ENCODE measurements at places on chromosomes 11 and 22.

GRCh38 chr11:19994672-19995071 lies 165.6 kb downstream of the DBX1 start:
- no peak for DNase-seq

- no peak for DNase-seq
These were observed 25.4 kb downstream of the PATL1 start for GRCh38 chr11:59643390-59643789.

DNA sequence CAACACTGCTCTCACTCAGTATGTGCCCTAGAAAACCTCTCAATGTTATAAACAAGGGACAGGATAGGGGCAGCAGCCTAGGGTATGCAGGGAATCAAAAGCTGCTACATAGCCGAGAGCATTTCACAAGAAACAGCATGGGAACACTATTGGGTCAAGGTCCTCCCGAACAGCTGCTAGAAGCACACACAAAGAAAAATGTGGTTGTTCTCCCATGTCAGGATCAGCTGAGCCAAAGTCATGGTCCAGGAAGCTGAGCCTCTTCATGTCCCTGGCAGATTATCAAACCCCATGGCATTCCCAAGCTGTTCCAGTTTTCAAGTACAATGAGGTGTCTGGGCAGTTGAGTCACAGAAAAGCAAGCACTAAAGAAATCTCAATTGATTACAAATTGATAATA lies 21.0 kb upstream of the GDPD4 start:
- no peak for DNase-seq

DNA sequence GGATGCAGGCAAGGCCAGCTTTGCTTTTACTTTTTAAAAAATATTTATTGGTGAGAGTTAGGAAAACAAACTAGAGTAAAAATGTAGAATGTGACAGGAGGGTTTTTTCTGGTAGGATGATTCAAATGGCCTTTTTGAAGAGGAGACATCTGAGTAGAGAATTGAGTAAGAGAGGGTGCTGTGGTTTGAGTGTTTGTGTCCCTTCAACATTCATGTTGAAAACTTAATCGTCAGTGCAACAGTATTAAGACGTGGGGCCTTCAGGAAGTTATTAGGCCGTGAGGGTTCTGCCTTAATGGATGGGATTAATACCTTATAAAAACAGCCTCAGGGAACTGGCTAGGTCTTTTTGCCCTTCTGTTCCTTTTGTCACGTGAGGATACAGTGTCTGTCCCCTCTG lies 288.8 kb upstream of the C11orf87 start:
- no peak for DNase-seq

GRCh38 chr11:72687326-72687725 lies 13.1 kb upstream of the PDE2A start:
- no peak for DNase-seq

DNA sequence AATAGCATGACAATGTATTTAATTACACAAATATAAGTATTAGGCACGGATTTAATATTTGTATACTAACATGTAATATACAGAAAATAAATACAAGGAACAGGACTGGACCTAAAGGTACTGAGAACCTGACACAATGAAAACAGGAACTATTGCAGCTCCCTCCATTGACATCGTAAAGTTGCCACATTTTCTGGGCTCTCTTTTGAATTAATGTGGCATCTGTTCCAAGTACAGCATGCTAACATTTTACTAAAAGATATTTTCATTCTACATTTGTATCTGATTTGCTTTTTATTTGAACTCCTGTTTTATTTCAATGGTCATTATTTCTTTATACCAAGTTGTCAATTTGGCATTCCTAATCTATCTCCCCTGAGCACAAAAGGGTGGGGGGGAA lies 15.3 kb downstream of the PHF21A start:
- DNase-seq: no peak

DNA sequence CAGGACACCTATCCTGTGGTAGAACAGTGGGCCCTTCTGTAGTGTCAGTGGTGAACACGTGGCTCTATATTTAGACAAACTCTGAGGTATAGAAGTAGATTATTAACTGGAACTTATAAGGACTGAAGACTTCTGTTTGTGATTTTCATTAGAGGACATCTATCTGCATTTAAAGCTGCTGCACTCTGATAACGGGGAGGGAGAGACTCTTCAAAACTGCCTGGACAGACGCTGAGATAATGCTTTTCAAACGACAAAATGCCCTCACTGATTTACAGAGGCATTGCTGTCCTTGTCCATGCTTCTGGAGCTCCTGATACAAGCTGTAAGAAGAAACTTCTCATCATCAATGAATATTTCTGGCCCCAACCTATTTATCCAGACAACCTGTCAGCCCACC lies 425.2 kb downstream of the OPCML start:
- no peak for DNase-seq

GRCh38 chr22:30202531-30203006 lies 44.0 kb downstream of the LIF start:
- DNase-seq: no peak

DNA sequence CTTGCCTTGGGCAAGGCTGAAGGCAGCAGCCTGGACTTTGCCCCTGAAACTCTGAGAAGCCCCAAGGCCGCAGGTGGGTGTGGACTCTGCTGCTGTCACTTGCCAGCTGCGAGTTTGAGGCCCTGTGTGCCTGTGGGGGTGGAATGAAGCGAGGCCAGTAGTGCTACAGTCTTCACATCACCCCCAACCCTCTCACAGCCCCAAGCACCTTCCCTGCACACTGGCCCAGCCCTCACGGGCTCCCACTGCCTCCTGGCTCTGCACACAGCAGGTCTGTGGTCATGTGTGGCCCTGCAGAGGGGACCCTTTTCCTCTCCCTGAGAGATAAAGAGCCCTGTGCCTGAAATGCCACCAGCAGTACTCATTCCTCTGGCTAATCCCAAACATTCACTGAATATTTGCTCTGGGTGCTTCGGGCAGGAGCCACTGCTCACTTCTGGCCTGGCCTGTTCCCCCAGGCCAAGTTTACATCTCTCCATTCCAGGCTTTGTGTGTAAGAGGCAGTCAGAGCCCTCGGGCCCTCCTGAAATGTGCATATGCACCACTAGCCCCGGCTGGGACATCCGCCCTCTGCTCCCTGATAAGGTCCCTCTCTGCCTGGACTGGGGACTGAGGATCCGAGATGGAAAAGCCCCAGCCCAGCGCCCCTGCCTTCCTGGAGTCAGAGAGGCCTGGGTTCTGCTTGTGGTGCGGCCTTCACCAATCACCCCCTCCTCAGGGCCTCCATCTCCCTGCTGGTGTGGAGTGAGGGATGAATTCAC lies 17.7 kb downstream of the MGAT3 start:
- DNase-seq: no peak

Data from naive thymus-derived CD4-positive, alpha-beta T cell (primary cell).